ENCODE measurements at places on chromosomes 7 and 10. TPM values are rescaled to one million over a fixed set of nuclear protein-coding genes. Genes with fewer than 3 reads are reported as not detected.

FAM200A gene
- 11.9 TPM for total RNA-seq

AS3MT gene
- total RNA-seq, result not detected

HTR5A gene
- total RNA-seq, result not detected

INA gene
- not detected for total RNA-seq

DNA sequence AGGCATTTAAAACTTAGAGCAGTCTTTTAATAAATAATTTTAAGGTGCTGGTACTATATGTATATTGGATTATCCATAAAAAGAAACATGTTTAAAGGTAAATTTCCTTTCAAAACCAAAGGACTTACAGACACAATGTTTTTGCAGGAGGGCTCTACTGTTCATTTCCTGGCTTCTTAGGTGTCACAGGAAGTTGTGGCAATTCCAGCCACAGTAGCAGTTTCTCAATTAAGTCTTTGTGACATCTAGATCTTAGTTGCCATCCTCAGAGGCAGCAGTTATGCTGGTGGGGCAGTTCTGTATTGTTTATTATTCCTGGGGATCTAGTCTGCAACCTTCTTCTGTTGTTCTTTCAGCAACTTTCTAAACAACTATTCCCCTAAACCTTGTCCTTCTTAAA, 460.1 kb downstream of the MAGI2 start:
- no peaks in the 10 kb centered on the region for H3K36me3 ChIP-seq
- H3K4me1 ChIP-seq, result no peaks in the 10 kb centered on the region
- DNase-seq, result no peak
- H3K4me3 ChIP-seq, result no peak overlapping the region

DNA sequence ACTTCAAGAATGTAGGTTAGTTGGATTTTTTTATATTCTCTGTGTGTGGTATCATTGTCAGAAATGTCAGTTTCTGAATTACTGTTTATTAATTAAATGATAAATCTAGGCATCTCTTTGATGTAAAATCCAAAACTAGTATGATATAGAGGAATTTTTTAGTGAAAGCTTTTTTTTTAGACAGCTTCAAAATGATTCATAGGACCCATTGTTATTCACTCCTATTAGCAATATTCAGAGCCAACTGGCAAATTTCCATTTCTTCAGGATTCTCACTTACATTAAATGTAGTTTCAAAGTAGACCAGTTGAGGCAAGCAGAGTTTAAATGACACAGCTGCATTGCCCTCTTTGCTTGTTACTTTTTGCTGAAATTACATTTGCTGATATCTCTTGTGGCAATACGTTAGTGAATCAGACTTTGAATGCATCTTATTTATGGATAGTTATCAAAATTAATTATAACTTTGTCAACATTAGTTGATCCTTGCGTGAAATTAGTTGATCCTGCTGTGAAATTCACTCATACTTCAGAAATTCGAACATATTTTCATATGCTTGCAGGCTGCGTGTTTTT, 20.3 kb downstream of the ZNF277 start:
- H3K36me3 ChIP-seq, result no peaks in the 10 kb centered on the region
- H3K4me1 ChIP-seq, result no peaks in the 10 kb centered on the region
- DNase-seq, result no peak
- no peaks in the 10 kb centered on the region for H3K27me3 ChIP-seq

DNA sequence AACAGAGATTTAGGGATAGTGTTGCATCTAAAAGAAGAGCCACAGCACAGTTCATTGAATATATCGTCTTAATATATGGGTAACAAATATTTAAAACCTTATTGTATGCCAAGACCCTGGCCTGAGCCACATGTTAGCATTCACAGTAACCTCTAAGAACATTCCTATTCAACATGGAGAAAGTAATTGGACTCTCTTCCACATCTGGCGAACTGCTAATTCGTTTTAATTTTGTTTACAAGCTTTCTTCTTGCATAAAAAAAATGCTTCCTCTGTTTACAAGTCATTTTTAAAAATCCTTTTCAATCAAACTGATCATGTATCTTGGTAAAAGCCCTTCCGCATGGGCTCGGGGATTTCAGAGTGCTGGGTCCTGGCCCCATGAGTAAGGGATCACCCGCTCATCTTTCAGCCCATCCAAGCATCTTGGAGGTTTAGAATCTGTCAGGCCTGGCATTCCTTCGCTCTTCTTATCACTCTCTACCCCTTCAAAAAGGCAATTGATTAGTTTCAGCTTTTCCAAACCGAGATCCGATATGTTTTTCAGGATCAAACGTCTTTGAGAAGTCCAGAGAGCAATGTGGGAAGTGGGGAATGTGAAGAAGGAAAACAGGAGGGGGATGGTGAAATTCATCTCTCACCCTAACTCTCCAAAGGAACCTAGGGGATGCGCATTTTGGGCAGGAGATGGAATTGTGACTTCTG, 7.3 kb downstream of the TWIST1 start:
- peaks cover 29% of the 10 kb centered on the region for H3K4me1 ChIP-seq
- no peaks in the 10 kb centered on the region for H3K36me3 ChIP-seq
- no peak overlapping the region for H3K4me3 ChIP-seq
- H3K27me3 ChIP-seq, result peaks cover 71% of the 10 kb centered on the region

DNA sequence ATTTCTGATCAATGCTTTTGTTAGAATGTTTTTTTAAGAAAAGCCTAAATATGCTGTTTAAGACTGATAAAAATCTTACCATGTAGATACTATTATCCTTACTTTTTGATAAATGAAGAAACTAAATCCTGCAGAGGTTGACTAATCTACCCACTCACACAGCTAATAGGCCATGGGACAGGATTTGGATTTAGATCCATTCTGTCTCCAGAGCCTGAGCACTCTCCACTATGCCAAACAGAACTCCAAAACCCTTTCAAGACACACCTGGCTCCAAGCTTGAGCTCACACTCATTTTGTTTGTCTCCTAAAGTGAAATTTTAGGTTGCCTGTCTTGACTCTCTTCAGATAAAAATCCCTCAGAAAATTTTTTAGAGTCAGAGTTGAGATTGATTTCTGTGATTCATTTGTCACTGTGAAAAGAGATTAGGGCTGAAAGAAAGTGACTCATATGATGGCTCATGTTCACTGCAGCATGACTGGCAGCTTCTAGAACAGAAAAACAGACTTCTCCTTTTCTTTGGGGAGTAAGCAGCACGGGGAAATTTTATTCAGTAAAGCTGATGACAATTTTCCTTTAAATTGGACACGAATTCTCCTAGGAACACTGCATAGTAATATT, 132.3 kb upstream of the POT1 start:
- H3K4me1 ChIP-seq, result no peaks in the 10 kb centered on the region
- no peaks in the 10 kb centered on the region for H3K27me3 ChIP-seq
- no peak overlapping the region for H3K27ac ChIP-seq

DNA sequence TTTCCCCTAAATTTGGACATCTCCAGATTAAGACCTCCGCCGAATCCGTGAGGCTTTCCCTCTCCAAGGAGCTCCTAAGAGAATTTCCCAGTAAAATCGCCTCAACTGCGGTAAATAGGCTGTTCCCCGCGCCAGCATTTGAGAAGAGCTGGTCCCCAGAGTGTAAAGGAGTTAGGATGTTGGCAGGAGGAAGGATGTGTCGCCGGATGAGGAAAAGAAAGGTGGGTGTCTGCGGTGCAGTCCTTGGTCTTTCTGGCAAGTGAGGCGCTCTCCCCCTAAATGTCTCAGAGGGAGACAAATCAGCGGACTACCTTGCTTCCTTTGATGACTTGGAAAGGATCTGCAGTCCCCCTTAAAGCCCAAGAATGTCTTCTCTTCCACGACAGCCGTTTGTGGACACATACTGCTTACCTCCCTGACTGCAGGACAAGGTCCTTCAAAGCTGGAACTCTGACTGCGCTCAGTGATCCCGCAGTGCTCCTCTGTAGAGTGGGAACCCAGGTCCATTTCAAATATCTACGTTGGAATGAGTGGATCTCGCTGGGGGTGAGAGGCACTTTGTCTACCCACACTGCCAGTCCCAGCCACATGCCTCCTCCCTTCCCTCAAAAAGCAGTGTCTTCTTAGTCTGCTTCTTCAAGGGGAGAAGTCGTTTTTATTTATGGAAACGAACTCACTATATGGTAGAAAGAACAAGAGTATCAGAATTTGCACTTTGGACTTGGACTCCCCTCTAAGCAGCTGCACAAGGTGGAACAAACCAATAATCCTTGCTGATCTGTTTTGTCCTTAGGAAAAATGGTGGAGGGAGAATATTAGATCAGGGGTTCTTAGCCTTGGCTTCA, 1.1 kb upstream of the DLG5 start:
- no peaks in the 10 kb centered on the region for H3K36me3 ChIP-seq
- H3K27me3 ChIP-seq, result peaks cover 28% of the 10 kb centered on the region
- no peak overlapping the region for H3K27ac ChIP-seq
- H3K4me3 ChIP-seq, result no peak overlapping the region

GRCh38 chr7:135894816-135895215, 82.3 kb downstream of the MTPN start:
- H3K4me3 ChIP-seq, result no peak overlapping the region
- no peaks in the 10 kb centered on the region for H3K27me3 ChIP-seq
- no peaks in the 10 kb centered on the region for H3K4me1 ChIP-seq
- no peak for DNase-seq
- H3K36me3 ChIP-seq, result no peaks in the 10 kb centered on the region

All from B cell (primary cell).